ENCODE measurements at places on chromosomes 2 and 18.

GRCh38 chr18:58934933-58935577, 70.4 kb downstream of the ZNF532 start:
- DNase-seq = no peak

DNA sequence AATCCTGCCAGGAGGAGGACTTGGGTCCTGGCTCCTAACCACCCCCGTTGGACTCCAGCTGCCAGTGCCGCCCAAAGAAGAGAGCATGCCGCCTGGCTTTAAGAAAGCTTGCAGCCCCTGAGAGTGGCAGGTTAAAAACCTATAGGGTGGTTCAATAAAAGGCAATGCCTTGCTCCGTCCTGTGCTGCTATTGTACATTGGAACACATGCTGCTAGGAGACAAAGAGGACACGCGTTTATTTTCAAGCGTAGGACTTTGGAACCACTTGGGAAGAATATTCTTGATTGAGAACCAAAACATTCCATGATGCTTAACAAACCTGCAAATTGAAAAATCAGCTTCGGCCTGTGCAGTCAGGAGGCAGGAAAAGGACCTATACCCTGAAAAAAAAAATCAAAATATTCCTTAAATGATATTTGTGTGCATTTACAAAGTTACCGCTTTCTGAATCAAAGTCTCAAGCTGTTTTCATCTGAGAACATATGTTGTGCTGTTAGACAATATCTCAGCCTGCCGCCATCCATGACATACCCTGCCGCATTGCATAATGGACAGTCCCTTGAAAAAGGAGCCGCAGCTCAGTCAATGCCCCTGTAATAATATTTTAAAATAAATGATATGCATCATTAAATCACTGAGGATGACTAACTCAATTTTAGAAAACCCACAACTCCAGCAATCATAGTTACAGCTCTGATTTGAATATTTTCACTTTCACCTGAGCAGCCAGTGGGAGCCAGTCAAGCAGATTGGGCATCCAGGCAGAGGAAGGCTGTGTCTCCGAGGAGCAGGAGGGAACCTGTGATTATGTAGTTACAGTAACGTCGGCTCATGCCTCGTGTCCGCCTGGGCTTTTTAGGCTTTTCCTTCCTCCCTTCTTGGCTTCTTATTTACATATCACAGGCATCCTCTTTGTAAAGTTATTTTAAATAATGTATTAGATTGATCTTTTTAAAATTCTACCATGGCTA, 805.6 kb upstream of the FANCL start:
- no peak for DNase-seq

- DNase-seq = no peak
Measured at GRCh38 chr18:11392292-11392691, 217.1 kb upstream of the SLC35G4 start.

- DNase-seq = no peak
Measured at GRCh38 chr2:178420463-178420999, 30.4 kb downstream of the PRKRA start.

DNA sequence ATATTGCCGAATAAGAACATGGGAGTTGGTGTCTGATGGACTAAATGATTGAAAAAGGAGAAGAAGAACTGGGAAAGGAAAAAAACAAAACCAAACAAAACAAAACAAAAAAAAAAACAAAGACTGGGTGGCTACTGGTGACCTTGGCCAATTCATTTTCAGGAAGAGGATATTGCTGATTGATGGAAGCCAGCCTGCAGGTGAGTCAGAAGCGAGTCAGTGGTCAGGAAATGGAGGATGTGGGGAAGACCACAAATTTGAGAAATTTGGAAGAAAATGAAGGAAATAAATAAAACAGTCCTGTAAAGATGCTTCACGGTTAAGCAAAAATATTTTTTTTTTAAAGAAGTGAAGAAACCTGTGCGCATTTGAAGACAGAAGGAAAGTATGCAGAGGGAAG, 296.9 kb downstream of the ZNF521 start:
- no peak for DNase-seq

DNA sequence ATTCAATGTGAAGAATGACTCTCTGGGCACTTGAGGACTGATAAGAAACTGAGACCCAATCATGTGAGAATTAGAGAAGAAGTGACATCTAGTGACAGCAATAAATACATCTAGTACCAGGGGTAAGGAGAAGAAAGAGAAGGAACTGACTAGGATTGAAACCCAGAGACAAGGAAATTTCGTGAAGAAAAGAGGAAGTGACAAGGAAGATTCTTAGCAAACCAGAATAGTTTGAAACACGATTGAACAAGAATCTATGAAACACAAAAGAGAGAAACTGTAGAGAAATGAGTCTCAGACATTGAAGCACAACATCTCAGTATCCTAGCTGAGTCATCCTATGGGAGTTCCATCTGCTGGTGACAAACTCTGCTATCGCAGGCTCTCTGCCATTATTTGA, 571.9 kb upstream of the PKDCC start:
- no peak for DNase-seq

- DNase-seq = no peak
Measured at GRCh38 chr2:201182650-201183364, at the start of gene CASP10. Gene CASP10, plus strand, starts transcription at chr2:201183141. Its CDS starts 2,637 bp downstream, at chr2:201185778.

- no peak for DNase-seq
Measured at GRCh38 chr18:3130344-3130743, 89.4 kb downstream of the MYOM1 start.

GRCh38 chr18:11035814-11036495, 113.4 kb downstream of the PIEZO2 start:
- DNase-seq = no peak

Measured in activated CD8-positive, alpha-beta memory T cell treated with anti-CD3 and anti-CD28 coated beads for 4 hours (primary cell).